AG09309 (cell line): ENCODE measurements at places on chromosomes 3 and 15.
A peak's percentile ranks its signal among the peaks of the same experiment; 100 is the strongest.

GRCh38 chr3:49158103-49158709 lies 7.9 kb downstream of the CCDC71 start:
- no peak for DNase-seq

GRCh38 chr15:88255087-88255483 lies 1.5 kb downstream of the NTRK3 start:
- DNase-seq = no peak

- DNase-seq = peak; percentile 37
These were observed 16.7 kb upstream of the KLF15 start for GRCh38 chr3:126373682-126374601.

GRCh38 chr15:87877114-87877810 lies 379.3 kb downstream of the NTRK3 start:
- no peak for DNase-seq

DNA sequence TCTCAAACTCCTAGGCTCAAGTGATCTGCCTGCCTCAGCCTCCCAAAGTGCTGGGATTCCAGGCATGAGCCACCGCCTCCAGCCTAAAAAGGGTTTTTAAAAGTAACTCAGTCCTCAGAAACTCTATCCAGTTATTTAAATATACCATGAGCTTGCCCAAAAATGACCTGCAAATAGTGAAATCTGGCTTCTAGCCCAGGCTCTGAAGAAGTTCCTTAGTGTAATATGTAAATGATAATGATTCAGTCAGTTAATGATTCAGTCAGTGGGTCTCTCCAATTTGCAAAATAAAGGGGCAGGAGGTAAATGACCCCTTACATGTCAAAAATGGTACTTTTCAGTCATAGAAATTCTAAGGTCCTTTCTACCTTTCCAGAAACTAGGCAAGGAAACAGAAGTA lies 28.8 kb downstream of the LRRC2 start:
- DNase-seq = no peak

- no peak for DNase-seq
These were observed 86.6 kb downstream of the GPR156 start for GRCh38 chr3:120198305-120198878.

DNA sequence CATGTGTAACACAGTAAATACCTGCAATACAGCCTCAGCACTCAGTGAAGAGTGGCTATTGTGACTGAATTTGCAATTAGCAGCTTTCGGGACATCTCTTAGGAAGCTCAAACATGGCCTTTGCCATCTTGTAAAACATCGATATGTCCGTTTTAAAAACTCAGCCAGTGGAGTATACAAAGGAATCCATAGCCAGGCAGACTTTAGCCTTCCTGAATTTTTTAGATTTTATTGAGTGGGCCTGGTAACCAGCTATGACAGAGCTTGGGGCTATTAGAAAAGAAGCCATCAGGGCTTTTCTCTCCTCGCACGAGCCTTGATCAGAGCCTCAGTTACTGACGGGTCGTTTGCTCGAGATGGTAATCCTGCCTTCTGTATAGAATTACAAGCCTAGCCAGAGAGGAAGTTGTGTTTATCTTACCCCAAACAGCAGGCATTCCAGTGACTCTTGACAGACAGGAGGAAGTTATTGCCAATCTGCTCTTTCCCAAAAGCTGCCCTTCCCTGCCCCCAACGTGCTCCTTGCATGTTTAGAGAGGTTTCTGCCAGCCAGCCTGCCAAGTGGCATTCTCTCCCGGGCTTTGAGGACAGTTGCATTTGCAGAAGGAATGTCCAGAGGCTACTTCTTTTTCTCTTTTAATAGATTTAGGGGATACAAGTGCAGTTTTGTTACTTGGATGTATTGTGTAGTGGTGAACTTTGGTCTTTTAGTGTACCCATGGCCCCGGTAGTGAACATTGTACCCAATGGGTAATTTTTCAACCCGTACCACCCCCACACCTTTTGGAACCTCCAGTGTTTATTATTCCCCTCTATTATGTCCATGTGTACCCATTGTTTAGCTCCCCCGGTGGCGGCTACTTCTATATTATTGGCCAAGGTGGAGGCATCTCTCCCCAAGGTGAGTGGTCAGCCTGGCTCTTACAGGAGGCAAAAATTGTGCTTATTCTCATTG lies 40.6 kb downstream of the ITPR1 start:
- no peak for DNase-seq

DNA sequence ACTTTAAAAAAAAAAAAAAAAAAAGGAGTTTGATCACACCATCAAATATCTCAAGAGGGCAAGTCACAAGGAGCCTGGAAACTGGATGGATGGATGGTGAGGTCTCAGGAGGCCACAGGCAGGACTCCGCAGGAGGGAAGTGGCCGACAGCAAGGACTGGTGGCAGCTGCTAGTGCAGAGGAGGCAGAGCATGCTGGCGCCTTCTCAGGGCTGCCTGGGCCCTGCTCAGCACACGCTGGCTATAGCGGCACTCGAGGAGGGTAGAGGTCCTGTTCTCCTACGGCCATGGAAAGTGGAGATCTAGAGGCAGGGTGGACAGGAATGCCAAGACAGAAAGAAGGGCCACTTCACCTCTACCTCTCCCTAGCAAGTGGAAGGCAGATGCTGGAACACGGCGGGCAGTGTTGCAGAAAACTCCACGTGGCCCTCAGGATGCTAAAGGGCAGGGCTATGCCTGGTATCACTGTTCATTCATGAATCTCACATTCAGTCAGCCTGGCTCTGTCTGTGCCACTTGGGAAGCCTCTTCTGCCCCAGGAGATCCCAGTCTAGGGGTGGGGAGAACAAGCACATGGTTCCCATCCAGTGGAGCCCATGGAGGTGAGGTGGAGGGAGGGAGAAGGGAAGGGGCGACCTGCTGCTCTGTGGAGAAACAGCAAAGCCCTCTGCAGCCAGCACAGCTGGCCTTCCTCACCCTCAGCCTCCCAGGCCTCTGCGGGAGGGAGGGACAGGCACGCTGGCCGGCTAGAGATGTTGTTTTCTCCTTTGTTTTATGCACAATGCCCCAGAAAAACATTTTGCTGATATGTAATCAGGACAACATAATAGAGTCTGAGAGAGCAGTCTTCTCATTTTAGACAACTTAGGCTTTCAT lies 71.0 kb downstream of the OXNAD1 start:
- no peak for DNase-seq

GRCh38 chr3:110650741-110651140 lies 420.9 kb upstream of the NECTIN3 start:
- DNase-seq = no peak

- no peak for DNase-seq
These were observed 418.3 kb upstream of the CDIN1 start for GRCh38 chr15:36161108-36161507.

GRCh38 chr3:45962033-45962432 lies 18.8 kb downstream of the CXCR6 start:
- no peak for DNase-seq

DNA sequence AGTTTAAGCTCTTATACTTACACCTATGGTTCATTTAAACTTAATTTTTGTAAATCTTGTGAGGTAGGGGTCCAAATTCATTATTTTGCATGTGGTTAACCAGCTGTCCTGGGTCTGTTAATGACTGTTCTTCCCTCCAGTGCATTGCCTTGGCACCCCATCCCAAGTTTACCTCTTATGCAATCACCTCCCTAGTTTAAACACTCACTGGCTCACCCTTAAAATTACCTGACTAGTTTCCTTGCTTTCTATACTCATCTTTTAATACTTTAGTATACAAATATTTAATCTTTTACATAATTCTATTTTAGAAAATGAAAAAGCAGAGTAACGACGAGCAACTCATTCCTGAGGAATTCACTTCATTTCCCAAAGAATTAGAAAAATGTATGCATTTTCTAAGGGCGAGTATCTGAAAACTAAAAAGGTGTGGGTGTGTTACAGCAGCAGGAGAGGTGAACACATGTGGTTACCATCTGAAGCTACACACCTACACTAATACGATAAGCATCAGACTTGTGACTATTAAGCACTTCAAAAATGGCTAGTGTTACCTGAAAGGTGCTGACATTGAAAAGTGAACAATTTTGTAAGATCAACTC lies 33.7 kb downstream of the TJP1 start:
- DNase-seq = no peak

DNA sequence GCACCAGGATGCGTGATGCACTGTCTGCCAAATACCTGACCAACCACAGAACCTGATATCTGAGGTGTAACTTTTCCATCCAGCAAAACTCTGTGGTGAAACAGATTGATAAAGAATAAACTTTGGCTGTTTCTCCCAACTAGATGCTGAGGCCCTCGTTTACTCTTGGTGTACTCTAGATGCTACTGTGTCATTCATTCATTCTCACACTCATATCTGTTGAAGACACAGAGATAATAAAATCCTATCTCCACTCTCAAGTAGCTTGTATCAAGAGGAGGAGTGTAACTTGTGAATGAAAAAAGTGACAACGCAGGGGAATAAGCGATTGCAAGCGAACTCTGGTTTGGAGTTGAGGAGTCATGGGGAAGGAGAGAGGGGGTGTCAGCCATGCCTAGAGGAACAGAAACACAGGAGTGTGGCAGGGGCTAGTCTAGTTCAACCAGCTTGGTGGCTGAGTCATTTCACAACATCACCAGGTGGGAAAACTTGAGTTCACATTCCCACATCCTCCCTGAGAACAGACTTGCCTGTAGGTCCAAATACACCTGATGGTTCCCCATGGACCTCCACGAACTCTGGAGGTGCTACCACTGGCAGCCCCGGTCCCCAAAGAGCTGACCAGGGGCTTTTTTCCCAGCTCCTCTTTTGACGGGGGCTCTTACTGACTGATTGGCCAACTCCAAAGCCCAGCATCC lies 73.3 kb upstream of the SNRK start:
- DNase-seq = no peak

GRCh38 chr3:197432384-197433127 lies 123.2 kb downstream of the BDH1 start:
- no peak for DNase-seq

- no peak for DNase-seq
These were observed 825.7 kb upstream of the GBE1 start for GRCh38 chr3:82587174-82587573.

GRCh38 chr3:57158325-57158724 lies 6.8 kb downstream of the IL17RD start:
- DNase-seq = no peak

GRCh38 chr3:100695696-100696095 lies 13.6 kb upstream of the TFG start:
- no peak for DNase-seq

DNA sequence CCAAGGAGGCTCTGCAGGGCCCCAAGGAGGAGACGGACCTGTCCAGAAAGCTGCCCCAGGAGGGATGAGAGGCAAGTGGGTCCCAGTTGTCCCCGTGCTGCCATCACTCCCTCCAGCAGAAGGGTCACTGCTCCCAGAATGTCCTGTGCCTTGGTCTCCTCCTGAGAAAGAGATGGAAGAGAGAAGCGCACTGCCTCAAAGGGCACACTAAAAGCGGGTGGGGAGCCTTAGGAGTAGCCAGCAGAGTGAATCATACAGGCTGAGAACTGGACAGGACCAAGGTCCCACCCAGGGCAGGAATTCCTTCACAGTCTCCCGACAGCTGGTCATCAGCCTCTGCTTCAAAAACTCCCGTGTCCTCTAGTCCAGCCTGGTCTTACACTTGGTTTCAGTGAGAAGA lies 4.6 kb downstream of the THPO start:
- DNase-seq = no peak

GRCh38 chr3:161372321-161373260 lies 1.3 kb upstream of the SPTSSB start:
- DNase-seq = no peak

DNA sequence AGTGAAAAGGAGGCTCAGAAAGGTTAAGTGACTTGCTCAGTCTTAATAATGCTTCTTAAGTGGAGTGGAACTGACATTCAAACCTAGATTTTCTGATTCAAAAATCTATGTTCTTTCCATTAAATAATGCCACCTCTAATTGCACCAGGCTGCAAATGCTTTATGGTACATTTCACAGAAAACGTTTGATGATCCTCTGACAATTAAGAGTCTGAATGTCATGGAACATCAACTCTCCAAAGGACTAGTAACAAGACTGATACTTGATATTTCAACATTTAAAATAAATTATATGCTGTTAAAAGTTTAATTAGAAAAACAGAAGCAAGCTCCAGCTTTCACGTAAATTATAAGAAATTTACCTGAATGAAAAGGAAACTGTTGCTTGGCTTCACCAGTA lies 151.5 kb downstream of the TBL1XR1 start:
- DNase-seq = no peak

DNA sequence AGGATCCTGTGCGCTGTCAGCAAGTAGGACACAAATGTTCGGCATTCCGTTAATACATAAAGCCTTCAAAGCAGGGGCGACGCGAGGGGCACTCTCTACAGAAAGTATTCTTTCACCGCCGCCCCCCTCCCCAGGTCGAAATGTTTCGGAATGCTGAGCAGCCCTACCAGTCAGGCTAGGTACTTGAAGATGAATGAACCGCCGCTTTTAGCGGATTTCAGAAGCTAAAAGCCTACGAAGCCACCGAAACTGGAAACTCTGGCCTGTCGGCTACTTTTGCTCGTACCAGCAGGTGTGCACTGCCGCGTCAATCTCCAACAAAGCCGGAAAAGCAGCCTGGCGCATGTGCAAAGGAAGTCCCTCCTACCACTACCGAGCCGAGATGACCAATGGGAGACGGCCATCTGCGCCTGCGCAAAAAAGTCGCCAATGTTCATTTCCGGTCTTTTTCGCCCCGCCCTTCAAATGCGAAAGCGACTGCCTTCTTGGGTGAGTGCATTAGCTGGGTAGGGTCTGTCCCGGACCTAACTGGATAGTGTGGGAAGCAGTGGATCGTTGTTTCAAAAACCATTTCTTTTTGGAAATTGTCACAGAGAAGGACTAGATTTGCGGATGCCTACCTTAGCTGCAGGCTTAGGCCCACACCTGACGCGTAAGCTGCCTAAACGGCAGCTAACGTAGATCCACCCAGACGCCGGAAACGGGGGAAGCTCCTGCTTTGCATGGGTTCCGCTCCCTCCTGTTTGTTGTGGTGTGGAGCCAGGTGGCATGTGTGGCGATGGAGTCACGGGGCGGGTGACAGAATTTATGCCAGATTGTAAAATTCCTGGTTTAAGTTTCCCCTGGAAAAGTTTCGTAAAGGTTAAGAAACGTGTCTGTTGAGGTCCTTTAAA lies at the start of gene WDR5B:
Gene WDR5B (minus strand): TSS at position 301 of the 893 bp plus-strand sequence. CDS start 534 bp downstream, outside the sequence.
- peak; percentile 93 for DNase-seq

GRCh38 chr15:101407439-101407838 lies 82.1 kb downstream of the PCSK6 start:
- DNase-seq = no peak

DNA sequence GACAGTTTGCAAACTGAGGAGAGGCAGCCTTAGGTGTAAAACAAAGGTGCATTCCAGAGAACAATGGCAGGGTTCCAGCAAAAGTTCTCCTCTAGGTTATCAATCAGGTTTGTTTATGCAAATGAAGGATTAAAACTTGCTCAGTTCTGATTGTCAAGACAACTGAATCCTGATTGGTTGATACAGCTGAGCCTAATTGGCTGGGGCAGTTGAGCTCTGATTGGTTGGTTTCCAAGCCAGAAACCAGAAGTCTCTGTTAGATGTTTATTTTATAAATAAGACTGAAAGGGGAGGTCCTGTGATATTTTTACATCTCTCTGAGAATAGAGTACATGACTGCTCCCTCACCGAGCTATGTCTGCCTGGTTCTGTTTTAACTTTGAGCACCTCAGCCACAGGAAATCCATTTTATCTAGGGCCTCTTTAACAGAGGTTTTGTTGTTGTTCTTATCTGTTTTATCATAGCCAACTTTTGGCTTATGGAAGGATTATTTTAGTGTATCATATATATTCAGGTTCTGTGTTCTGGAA lies 37.8 kb downstream of the PPM1L start:
- no peak for DNase-seq

GRCh38 chr15:49155834-49156627 lies 632 bp upstream of the COPS2 start:
- no peak for DNase-seq
